Panc1 (cell line): ENCODE measurements at places on chromosomes 2 and 18.

- DNase-seq = no peak
Measured at GRCh38 chr2:56121995-56122394, 61.8 kb upstream of the CCDC85A start.

GRCh38 chr2:174662859-174663258 lies 65.3 kb upstream of the WIPF1 start:
- no peak for DNase-seq

- DNase-seq = no peak
Measured at GRCh38 chr2:157196956-157197355, 60.5 kb upstream of the GALNT5 start.

- DNase-seq = no peak
Measured at GRCh38 chr2:236503583-236503982, 66.0 kb upstream of the ACKR3 start.

- no peak for DNase-seq
Measured at GRCh38 chr2:200455958-200456421, 53.9 kb downstream of the KCTD18 start.

GRCh38 chr2:237060534-237061312 lies 25.0 kb upstream of the COPS8 start:
- peak; percentile 45 for DNase-seq

DNA sequence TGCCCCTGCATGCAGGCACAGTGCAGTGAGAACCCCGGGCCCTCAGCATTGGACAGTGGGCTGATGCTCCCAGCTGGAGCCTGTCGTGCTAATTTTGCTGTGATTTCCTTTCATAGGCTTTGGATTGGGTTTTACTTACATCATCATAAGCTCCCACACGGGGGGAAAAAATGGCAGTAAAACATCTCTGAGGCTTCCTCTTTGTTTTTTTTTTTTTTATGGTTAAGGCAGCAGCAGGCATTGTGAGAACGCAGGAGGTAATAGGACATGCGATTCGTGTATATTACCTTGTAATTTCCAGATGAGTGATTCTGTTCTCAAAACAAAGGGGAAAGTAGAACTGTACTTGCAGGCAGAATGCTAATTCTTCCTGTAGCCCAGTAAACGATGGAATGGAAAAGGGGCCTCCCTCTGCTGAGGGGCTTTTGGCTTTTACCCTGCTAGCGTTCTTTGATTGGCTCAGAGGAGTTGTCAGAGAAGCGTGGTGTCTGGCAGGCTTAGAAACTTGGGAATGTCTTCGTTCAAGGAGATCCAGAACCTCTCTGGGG lies 89.7 kb downstream of the NPAS2 start:
- no peak for DNase-seq

- DNase-seq = no peak
Measured at GRCh38 chr2:55721596-55722215, 28.1 kb upstream of the PNPT1 start.

DNA sequence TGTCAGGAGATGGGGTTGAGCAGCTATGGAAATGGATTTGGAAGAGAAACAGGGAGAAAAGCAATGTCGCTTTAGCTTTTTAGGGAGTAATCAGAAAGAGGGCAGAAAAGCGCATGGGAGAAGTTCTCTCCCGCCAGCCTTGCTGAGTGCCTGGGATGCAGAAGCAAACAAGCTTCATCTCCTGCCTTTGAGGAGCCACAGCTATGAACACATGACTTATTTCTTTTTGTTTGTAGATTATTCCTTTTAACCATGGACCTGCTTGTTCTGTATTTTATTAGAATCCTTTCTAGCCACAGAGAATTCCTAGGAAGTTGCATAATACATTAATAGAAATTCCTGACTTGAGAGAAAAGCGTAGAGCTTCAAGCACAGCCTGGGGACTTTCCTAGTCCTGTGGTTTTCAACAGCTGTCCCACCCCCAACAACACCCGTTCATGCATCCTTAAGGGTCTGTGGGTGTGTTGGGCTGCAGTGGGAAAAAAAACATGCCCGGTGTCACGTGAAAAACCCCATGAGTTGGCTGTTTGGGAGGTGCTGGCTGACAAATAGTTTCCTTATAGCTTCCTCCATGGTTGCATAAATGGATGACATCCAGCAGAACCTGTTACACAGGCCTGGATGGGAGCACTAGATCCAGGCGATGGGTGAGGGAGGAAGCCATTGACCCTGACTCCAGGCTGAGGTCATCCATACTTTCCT lies 14.9 kb downstream of the SLC9A4 start:
- no peak for DNase-seq

DNA sequence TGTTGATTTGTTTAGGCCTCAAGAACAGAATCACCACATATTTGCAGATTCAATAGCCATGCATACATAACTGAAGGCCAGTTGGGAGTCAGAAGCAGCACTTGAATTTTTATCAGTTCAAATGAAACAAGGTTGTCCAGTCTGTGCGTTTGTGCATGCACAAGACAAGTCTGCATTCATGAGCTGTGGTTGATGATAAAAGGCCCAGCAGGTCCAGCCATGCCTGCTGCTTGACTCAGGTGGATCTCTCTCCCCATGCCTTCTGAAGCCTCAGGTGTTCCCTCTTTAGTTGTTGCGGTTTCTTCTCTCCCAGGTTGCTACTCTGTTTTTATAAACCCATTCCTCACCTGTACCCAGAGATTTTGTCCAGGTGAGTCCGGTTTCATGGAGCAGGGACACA lies 124.5 kb downstream of the CCDC102B start:
- DNase-seq = no peak

GRCh38 chr2:32715981-32716380 lies 88.1 kb downstream of the TTC27 start:
- DNase-seq = no peak

DNA sequence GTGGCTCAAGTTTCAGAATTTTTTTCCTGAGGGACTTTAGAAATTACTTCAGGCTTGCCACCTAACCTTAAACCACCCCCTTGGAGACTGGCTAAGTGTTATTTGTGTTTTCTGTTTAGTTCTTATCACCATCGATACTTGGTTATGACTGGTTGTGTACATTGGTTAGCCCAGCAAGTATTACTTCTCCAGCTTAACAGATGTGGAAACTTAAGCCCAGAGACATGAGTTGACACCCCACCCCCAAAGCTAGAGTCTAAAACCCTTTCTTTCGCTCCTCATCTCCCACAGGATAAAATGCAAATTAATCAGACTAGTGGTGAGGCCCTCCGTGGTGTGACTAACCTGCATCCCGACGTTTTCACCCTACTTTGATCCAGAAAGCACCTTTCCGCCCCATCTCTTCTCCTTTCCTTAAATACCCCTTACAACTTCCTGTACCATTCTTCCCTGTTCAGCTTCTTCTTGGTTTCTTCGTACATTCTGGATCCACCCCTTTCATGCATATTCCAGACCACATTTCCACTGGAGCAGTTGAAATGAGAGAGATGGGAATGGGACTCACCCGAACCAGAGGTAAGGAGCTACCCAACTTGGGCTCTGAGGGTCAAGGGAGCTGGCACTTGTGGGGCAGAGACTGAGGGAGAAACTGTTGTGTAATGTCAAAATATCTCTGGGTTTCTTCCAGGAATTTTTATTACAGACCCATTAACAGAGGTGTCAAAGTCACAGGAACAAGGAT lies 819 bp upstream of the MAP3K2 start:
- no peak for DNase-seq

- DNase-seq = no peak
Measured at GRCh38 chr2:102284611-102285010, 26.8 kb upstream of the IL1RL1 start.

- no peak for DNase-seq
Measured at GRCh38 chr18:75223687-75224347, 13.2 kb downstream of the TSHZ1 start.

DNA sequence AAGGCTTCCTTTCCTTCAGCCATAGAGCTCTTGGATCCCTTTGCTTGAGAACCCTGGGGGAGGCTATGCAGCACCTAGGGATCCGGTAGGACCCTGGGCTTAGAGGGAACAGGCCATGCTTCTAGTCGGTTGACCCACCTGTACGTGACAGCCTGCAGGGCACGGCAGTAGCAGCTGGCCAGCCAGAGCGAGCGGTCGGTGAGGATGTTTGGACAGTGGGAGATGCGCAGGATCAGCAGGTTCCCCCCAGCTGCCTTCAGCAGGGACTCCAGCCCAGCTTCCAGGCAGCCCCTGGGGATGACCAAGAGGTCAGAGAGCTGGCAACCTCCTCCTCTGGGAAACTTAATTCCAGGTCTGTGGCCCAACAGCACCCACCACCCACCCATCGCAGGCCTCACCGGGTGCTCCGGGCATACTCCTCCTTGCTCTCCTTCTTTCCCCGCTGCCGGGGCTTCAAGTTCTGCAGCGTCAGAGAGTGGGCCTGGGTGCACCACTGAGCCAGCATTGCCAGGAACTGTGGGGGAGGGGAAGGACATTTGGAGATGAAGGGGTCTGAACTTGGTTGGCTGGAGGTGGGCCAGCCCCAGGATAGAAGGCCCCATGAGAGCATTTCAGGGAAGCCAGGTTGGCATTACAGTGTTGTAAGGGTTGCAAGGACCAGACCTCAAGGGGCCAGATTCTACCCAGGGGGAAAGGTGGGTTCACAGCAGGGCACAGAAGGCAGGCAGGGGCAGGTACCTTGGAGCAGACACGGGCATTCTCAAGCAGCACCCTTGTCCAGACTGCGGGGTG lies 20.5 kb downstream of the FBXO41 start:
- DNase-seq = no peak

GRCh38 chr2:68715353-68716041 lies 19.1 kb upstream of the ARHGAP25 start:
- peak; percentile 15 for DNase-seq

DNA sequence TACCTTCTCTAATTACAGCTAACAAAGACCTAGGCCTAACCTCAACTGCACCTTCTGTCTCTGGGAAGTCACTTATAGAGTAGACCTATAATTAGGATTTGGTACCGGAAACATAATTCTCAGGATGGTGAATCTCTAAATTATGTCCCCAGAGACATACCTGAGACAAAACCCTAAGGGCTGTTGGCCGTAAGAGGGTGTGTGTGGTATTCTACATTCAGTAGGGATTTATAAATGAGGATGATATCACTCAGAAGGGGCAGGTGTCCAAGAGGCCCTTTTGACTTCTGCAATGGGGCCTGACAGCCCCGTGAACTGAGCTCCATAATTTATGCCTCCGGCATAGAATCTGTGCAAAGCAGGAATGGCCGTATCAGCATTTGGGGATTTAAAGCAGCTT lies 13.5 kb upstream of the DARS1 start:
- DNase-seq = no peak
